ENCODE measurements at places on chromosomes 4 and X.
A peak's percentile ranks its signal among the peaks of the same experiment; 100 is the strongest.

- peak; percentile 67 for DNase-seq
Observed at GRCh38 chr4:10115797-10116568, 616 bp downstream of the WDR1 start.

- peak; percentile 73 for DNase-seq
Observed at GRCh38 chrX:37998586-37999262, 7.6 kb upstream of the SYTL5 start.

DNA sequence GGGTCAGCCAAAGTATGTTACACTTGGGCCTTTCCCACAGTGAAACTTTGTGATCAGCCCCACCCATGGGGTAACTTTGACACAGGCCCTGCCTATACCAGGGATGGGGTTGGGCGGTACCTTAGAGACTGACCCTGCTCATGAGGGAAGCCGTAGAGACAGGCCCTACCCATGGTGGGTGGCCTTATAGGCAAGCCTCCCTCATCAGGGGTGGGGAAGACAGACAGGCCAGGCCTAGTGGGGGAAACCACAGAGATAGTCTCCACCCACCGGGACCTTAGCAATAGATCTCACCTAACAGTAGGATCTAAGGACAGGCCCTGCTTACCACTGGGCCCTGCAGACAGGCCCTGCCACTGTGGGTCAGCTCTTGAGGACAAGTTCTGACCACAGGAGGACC is 6.8 kb downstream of the PLP2 start:
- no peak for DNase-seq

DNA sequence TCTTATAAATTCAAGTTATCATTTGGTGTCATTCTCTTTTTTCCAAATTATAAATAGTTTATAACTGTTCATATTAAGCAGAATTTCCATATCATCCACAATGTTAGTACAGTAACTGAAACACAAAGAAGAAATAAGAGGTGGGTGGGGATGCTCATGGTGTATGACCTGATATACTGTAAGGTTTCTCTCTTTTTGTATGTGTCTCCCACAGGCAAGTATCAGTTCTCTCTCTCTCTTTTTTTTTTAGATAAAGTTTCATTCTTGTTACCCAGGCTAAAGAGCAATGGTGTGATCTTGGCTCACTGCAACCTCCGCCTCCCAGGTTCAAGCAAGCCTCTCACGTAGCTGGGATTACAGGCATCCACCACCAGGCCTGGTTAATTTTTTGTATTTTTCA is 43.7 kb upstream of the UGT2A3 start:
- DNase-seq, result no peak

DNA sequence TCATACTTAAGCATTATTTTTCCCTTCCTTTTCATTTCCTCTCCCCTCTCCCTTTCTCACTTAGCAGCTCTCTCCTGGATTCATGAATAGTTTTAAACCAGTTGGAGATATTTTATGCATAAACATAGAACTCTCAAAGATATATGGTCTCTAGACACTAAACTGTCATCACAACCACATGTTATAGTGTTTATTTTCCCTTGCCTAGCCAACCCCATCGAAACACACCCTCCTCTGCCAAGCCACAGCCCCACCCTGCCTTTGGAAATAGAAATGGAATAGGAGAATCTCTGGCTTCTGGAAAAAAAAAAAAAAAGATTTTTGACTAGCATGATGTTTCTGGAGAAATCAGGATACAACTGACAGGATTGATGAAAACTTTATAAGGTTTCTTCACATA is 64.8 kb upstream of the RBPJ start:
- no peak for DNase-seq

DNA sequence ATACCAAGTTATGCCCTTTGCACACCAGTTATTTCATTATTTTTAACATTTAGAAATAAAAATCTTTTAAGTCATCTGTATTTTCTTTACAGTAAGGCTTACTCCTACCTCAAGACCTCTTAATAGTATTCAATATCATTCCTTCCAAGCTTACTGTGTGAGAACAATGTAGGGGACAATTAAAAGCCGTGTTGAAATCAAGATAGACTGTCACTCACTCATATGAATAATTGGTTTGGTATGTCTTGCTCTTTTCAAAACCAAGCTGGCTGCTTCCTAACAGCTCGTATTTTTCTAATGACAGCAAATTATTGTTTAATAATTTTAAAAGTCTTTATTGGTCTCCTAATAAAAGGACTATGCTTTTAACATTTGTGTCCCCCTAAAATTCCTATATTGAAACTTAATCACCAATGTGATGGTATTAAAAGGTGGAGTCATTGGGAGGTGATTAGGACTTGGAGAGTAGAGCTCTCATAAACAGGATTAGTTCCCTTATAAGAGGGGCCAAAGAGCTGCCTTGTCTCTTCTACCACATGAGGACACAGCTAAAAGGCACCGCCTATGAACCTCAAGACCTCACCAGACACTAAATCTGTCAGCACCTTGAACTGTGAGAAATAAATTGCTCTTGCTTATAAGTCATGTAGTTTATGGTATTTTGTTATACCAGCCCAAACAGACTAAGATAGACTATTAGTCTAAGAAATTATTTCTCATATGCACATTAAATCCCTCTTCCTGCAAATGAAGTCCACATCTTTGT is 4.1 kb downstream of the ABCB7 start:
- no peak for DNase-seq

DNA sequence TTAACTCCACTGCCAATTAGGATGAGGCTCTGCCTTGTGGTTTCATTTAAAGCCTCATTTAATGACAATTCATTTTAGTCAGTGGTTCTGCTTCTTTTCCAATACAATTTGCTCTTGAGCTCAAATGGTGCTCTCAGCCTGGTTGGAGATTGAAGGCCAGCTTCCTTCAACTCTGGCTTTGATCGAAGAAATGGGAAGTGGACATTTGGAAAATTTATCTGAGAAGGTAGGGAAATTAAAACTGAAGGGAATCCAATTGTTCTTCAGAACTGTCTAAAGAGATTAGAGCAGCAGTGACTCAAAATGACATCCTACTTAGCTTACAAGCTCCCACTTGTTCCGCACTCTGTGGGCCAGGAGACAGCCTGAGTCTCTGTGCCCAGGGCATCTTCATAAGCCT is 206.8 kb downstream of the SMARCA1 start:
- no peak for DNase-seq

GRCh38 chr4:78940752-78941151 is 1.5 kb upstream of the PAQR3 start:
- DNase-seq, result no peak

- peak; percentile 66 for DNase-seq
Observed at GRCh38 chr4:47668810-47669408, 169.0 kb downstream of the CORIN start.

- DNase-seq, result no peak
Observed at GRCh38 chrX:147850875-147851274, 60.8 kb upstream of the FMR1 start.

DNA sequence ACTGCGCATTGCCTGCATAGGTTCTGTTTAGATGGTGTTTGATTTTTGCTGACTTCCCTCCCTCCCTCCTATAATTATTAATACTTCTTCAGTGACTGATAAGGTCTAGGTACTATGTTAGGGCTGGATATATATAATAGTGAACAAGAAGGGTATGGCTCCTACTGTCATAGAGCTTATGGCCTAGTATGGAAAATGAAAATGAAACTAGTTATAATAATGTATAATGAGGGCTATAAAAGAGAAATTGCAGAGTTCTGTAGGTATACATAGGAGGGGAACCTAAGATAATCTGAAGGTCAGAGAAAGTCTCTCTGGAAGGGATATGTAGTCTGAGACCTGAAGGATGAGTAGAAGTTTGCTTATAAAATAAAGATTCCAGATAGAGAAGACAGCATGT is 102.1 kb downstream of the DCK start:
- peak; percentile 19 for DNase-seq

DNA sequence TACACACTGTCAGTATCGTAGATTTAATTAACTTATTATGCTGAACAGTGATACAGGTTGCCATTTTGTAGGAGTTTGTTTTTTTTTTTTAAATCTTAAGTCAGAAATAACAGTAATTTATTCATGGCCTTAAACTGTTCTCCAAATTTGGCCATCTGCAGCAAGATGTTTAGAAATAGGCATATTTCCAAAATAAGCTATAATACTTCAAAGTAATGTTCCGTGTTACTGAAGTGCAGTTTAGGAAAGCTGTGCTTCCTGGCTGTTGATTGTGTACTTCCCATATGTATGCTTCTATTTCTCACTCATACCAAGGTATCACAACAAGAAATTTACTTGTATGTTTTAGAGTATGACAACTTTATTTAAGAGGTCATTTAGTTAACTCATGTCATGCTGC is 28.9 kb downstream of the CPEB2 start:
- DNase-seq, result no peak

DNA sequence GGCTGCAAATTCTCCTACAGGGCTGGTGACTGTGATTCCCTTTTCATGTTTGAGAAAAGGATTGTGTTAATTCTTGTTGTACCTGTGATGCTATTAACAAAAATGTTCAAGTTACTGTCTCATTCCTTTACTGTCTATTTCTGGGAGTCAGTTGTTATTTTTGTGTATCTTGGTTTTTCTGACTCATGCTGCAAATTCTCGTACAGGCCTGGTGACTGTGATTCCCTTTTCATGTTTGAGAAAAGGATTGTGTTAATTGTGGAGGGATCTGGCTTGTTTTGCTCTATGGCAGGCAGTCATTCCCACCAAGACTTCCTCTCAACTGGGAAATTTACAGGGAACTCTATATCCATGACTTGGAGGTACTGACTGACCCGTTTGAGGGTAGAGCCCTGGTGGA is 693.4 kb upstream of the INTU start:
- peak; percentile 64 for DNase-seq

- DNase-seq, result peak; percentile 85
Observed at GRCh38 chrX:49165901-49166881, 3.6 kb downstream of the MAGIX start.

GRCh38 chr4:8171266-8171665 is 12.7 kb upstream of the ABLIM2 start:
- no peak for DNase-seq

- DNase-seq, result peak; percentile 90
Observed at GRCh38 chr4:156949373-156949814, 22.2 kb downstream of the PDGFC start.

DNA sequence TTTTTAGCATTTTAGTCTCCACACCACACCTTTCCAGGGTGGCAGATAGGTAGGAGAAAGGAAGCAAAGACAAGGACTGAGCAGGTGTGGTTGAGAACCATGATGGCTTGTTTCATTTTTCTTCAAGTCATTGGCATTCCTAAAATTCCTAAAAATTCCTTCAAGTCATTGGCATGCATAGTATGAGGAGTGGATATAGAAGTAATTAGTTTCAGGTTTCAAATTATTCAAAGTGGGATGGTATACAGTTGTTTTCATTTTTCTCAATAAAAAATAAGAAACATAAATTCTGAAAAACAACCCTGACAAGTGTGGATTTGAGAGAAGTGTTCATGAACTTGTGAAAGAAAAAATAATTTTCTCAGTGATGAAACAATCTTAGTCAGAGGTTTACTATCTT is 22.3 kb upstream of the HERC3 start:
- DNase-seq, result peak; percentile 3

GRCh38 chrX:7252013-7252610 is 104.2 kb upstream of the PUDP start:
- DNase-seq, result no peak

- peak; percentile 72 for DNase-seq
Observed at GRCh38 chr4:15149839-15150592, 147.7 kb downstream of the CPEB2 start.

DNA sequence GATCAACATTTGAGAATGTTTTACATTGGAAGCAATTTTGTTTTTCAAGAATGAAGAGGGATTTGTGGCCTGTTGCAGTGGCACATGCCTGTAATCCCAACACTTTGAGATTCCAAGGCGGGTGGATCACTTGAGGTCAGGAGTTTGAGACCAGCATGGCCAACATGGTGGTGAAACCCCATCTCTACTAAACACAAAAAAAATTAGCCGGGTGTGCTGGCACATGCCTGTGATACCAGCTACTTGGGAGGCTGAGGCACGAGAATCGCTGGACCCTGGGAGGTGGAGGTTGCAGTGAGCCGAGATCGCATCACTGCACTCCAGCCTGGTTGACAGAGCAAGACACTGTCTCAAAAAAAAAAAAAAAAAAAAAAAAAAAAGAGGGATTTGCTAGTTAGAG is 127.8 kb downstream of the RPA4 start:
- no peak for DNase-seq

DNA sequence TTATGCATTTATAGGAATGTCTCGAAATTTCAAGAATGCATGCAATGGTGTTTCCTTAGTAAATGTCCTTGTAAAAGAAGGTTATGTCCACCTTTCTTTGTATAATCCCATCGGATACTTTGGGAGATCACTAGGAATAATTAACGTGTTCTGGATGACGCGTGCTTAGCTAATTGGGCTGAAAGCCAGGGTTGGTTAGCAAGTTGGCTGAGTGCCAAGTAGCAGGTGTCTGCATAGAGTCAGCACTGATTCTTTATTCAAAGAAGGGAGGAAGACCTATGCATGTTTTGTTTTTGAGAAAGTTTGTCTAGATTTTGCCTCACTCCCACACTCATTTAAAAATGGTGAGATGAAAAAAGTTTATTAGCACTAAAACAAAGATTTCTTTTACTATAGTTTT is 144.6 kb downstream of the SOX3 start:
- no peak for DNase-seq

DNA sequence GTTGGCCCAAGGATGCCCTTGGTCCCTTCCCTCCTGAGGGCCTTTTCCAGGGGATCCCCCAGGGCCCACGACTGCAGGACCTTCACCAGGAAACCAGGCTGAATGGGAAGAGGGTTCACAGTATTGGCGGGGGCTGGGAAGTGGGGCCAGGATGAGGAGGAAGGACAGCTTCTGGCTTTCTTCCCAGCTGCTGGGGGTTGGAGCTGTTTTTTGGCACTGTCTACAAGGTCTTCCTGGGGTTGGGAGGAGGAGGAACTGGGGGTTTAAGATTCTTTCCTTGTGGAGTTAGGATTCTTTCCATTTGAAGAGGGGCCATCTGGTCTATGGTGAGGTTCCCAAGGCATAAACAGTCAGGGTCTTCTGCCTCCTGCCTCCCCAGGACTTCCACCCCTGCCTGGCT is 64.8 kb downstream of the KIF4A start:
- no peak for DNase-seq

DNA sequence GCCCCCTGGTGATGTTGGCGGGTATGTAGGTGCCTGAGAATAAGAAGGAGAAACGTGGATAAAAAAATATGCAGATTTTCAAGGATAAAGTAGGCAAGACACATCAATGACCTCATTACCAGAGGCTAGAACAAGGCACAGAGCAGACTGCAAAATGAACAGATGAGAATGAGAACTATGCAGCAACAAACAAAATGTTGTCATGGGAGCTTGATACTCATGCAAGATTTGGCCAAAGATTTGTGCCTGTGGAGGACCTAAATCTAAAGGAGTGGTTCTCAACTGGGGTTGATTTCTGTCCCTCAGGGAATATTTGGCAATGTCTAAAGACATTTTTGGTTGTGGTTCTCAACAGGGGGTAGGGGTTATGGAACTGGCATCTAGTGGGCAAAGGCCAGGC is 177.3 kb downstream of the FRMPD4 start:
- no peak for DNase-seq

DNA sequence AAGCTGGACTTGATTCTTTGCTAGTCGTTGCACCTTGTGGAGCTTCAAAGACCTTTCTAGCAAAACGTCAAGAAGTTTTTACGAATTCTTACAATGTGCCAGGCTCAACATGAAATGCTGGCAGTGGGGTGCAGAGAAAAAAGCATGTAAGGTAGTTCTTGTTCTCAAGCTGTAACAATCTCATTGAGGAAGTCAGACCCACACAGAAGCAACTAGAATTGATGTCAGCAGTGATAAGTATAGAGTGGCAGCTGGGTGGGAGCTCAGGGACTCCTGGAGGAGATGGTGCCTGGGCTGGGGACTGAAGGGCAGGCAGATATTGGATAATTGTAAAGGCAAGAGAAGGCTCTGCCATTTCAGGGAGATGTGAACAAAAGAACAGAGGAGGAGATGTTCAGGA is 82.3 kb downstream of the ATG4A start:
- DNase-seq, result no peak

- peak; percentile 53 for DNase-seq
Observed at GRCh38 chr4:134201216-134202161, at the start of gene PABPC4L. Gene PABPC4L, minus strand, starts transcription at chr4:134201789. Its CDS starts 770 bp downstream, at chr4:134201019.
